ENCODE measurements at places on chromosomes 12 and 14.

DNA sequence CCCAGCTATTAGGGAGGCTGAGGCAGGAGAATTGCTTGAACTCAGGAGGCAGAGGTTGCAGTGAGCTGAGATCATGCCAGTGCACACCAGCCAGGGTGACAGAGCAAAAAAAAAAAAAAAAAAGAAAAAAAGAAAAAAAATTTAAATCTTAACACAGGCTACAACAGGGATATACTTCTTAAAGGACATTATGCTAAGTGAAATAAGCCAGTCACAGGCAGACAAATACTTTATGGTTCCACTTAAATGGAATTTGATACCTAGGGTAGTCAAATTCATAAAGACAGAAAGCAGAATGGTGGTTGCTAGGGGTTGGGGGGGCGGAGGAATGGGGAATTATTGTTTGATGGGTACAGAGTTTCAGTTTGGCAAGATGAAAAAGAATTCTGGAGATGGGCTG is 14.8 kb upstream of the PPTC7 start:
- DNase-seq, result no peak

DNA sequence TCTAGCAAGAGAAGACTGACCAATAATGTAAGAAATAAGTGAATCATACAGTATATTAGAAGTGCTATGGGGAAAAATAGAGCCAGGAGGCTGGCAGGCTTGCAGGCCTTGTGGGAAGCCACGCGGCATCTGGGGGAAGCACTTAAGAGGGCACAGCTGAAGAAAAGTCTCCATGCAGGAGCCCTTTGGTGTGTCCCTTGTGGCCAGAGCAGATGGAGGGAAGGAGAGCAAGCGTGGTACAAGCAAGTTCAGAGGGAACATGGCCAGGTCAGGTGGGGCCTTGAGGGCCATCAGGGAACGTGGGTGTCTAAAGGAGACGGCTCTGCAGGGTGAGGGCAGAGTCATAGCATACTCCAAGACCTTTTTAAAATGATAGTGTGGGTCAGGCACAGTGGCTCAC is 51.7 kb downstream of the LRRC74A start:
- no peak for DNase-seq

DNA sequence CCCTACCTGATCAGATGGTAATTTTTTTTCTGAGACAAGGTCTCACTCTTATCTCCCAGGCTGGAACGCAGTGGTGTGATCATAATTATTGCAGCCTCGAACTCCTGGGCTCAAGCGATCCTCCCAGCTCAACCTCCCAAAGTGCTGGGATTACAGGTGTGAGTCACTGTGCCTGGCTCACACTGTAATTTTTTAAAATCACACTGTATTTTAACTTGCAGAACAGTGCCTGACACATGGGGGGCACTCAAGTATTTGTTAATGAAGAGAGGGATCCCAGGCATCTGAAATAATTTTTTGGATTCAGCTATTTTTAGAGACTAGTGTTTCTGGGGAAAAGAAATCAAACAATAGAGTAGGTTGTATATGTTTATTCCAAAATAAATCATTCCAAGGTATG is 21.7 kb downstream of the LIMA1 start:
- DNase-seq, result no peak

GRCh38 chr12:49092086-49092815 is 2.4 kb downstream of the DHH start:
- DNase-seq, result no peak

DNA sequence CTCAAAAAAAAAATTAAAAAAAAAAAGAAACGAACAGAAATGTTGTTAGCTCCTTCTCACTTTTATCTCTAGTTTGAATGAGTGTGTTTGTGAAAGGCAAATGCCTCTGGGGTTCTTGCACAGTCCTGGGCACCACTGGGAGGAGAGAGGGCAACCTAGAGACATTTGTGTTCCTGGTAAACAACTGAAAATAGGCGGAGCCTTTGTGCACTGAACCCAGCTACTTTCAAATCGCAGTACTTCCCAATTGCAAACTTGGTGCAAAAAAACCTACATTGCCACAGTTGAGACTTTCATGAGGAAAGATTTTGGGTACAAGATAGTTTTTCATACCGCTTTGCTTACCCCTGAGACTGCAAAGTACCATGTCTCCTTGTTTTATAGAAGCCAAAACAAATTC is 430.0 kb downstream of the ZFP36L1 start:
- no peak for DNase-seq

DNA sequence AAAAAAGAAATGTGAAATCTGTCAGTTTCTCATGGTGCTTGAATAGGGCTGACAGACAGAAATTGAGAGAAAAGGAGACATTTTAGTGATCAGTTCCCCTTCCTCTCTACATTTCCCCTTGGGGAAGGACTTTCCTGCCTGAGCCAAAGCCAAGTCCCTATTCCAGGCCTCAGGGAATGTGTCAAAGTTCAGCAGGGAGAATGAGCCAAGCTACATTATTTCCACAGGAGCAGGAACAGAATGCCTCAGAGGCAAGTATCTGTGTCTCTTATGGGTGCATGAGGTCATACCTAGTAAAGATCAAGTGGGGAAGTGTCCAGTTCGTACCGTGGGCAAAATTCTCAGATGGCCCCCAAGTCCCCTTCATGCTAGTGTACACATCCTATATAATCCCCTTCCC is 68.6 kb downstream of the IQSEC3 start:
- DNase-seq, result no peak

Measured in non-pigmented ciliary epithelial cell (primary cell).